ENCODE measurements at places on chromosomes 1 and 21. TPM values are rescaled to one million over a fixed set of nuclear protein-coding genes. Genes with fewer than 3 reads are reported as not detected.

SFN gene
- 0.52 TPM for total RNA-seq

RCSD1 gene
- 64.1 TPM for total RNA-seq

RBM11 gene
- total RNA-seq: 10.6 TPM

C1QTNF12 gene
- total RNA-seq: 1.6 TPM

METTL18 gene
- total RNA-seq: 6.4 TPM

OR2L8 gene
- total RNA-seq: 0.31 TPM

CCDC17 gene
- total RNA-seq: 2.6 TPM

PM20D1 gene
- total RNA-seq: 0.42 TPM

OLIG2 gene
- total RNA-seq: 0.21 TPM

LCE1E gene
- total RNA-seq: not detected

CYYR1 gene
- total RNA-seq: 0.10 TPM

ITLN2 gene
- total RNA-seq: not detected

NGF gene
- not detected for total RNA-seq

TNFRSF1B gene
- 210 TPM for total RNA-seq

CRNN gene
- total RNA-seq: not detected

CLCNKB gene
- not detected for total RNA-seq

ATP6V1G3 gene
- not detected for total RNA-seq
